G401 (cell line): ENCODE measurements at places on chromosomes 4 and X. TPM values are rescaled to one million over a fixed set of nuclear protein-coding genes. Genes with fewer than 3 reads are reported as not detected.

The CPLX1 gene
- total RNA-seq, result 1.8 and 4.7 TPM in 2 replicates

The ADAM29 gene
- total RNA-seq, result not detected in 2 replicates

- peak; percentile 41 for DNase-seq
These were observed 996.3 kb downstream of the FSTL5 start for GRCh38 chr4:161167539-161167938.

DNA sequence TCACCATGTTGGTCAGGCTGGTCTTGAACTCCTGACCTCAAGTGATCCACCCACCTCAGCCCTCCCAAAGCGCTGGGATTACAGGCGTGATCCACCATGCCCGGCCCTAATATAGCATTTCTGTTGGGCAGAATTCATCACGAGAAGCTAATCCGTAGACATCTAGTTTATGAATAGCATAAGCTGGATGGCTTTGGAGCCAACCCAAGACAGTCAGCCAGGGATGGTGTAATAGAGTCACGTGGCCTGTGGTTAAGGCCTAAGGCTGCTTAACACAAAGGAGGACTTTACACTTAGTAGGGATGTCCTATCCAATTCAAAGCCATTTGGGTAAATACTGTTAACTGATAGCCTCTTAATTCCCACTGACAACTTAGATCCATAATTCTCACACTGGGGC, 173.6 kb downstream of the RAP1GDS1 start:
- no peak for DNase-seq

DNA sequence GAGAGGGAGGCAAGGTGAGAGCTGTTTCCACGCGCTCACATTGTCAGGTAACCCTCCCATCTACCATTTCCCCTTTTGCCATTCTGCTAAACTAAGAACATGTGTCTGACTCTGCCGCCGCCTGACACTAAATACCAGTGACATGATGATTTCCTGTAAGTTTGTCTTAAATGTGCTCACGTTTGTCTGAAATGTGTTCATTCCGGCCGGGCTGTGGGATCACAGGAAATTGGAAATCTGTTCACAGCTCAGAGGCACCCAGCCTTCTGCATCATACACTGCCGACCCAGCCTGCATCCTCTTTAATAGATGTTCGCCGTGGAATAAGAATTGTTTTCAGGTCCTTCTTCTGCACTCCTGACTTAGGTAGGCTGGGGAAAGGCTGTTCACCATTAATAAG, 336.2 kb upstream of the PPARGC1A start:
- DNase-seq, result no peak

DNA sequence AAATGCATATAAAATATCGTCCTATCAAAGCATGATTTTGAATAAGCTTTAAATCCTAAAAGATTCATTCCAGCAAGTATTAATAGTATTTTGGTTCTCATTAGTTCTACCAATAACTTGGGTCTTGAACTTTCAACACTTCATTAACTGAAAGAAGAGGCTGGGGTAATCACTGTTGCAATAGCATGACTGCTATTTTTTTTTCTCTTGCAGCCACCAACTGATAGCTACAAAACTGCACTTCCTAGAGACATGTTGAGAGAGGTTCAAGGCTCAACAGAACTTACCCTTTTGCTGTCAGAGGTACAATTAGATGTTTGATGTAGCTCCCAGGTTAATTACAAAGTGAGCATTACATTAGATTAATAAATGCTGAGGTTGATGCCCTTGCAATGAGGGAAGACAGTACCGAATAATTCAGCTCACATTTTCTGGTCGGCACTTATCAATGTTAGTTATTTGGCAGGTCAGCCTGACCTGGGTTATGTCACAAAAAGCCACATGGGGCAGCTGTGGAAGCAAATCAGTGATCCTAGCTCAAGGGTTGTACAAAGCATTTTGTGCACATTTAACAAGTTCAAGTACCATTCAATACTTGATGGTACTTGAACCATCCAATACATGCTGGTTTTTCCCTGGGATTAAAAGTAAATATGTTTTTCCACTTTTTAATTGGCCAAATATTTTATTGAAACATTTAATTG, 29.9 kb upstream of the TET2 start:
- DNase-seq, result no peak

GRCh38 chrX:112233164-112233563, 150.6 kb upstream of the TRPC5 start:
- DNase-seq, result no peak

DNA sequence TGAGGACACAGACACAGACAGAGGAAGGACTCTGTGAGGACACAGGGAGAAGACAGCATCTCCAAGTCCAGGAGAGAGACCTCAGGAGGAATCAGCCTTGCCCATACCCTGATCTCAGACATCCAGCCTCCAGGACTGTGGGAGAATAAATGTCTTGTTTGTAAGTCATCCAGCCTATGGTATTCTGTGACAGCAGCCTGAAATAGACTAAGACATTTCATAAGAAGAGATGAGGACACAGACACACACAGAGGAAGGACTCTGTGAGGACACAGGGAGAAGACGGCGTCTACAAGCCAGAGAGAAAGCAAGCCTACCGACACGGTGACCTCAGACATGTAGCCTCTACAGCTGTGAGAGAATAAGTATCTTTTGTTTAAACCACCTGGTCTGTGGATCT, 112.1 kb downstream of the DHRSX start:
- DNase-seq, result no peak

The CFAP97 gene
- 11.8 and 25.8 TPM in 2 replicates for total RNA-seq

GRCh38 chrX:47143894-47144625, 442 bp downstream of the NDUFB11 start:
- DNase-seq, result peak; percentile 44

DNA sequence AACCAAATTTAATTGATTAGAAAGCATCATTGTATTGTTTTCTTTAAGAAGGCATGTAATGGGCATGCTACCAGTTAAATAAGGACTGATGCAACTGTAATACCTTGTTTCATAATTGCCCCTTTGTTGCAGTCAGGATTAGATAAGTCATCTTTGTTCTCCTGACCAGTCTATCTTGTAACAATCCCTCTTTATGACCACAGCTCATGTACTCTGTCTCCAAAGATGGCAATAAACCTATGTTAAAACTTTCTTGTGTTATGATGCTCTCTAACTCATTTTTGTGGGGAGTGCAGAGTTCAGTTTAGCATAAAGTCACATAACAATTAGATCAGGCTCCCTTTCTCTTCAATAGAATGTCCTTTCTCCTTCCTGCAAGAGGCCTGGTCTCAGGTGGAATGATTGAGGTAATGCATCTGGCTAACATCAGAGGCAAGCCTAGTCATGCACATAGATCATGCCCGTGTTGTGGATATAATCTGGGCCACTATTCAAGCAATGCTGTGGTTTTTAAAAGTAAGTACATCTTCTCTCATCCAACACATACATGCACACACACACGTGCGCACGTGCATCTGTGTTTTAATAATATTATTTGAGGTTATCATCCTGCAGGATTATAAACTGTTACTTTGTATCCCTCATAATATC, 45.6 kb downstream of the TMEM154 start:
- DNase-seq, result no peak

- DNase-seq, result no peak
These were observed 3.9 kb upstream of the NKX6-1 start for GRCh38 chr4:84502955-84503373.

The AVPR2 gene
- 0.25 TPM in 1 of 2 replicates, not detected in the other for total RNA-seq

- no peak for DNase-seq
These were observed 6.3 kb upstream of the SGMS2 start for GRCh38 chr4:107818301-107818910.

DNA sequence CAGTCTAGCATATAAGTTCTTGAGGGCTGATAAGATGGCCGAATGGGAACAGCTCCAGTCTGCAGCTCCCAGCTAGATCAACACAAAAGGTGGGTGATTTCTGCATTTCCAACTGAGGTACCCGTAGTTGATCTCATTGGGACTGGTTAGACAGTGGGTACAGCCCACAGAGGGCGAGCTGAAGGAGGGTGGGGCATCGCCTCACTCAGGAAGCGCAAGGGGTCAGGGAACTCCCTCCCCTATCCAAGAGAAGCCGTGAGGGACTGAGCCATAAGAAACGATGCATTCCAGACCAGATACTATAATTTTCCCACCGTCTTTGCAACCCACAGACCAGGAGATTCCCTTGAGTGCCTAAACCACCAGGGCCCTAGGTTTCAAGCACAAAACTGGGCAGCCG, 109.0 kb downstream of the RPS6KA6 start:
- DNase-seq, result peak; percentile 1

DNA sequence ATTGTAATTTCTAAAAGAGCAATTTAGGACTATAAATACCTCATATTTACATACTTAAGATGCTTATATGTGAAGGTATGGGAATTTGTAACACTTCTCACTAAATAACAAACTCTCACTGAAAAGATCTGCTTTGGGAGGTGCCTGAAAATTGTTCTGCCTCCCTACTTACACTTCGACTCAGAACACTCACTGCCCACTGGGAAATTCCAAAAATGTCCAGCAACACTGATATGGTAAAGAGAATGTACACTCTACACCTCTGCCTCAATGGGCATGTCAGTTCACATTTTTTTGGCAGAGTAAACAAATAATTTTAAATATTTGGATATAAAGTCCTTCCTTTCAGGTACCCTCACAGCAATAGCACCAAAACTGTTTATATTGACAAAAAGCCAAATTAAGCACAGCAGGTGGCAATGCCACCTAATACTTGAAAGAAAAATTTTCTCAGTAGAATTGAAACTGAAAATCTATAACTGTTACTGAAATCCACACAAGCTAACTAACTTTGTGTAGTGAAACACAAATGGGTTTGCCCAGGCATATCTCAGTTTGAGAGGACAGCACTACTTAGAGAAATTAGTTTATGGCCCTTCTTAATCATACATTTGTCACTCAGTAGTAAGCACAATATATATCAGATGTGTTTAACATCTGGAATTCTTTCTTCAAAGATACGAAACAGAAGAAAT, 67.1 kb downstream of the PRDM5 start:
- DNase-seq, result no peak

- DNase-seq, result no peak
These were observed 10.6 kb upstream of the TLR8 start for GRCh38 chrX:12895866-12896265.

The CXCR3 gene
- total RNA-seq, result not detected in 2 replicates

DNA sequence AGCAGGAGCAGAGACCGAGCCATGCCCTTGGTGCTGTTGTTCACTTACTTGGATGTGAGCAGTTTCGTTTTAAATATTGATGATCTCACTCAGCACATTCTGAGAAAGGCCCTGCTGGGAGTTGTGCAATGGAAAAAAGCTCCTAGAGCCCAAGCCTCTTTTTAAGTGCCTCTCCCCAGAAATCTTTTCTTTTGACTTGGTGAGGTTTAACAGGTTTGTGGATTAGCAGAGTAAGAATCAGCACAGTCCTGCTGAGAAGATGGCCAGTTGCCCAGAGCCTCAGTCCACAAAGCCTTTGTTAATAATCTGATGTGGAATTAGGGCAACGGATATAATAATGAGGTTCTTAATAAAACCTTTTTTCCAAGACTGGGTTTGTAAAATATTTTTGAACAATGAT, 157.5 kb upstream of the ATP6AP2 start:
- DNase-seq, result peak; percentile 51

The ADRA2C gene
- total RNA-seq, result 7.9 and 11.7 TPM in 2 replicates

GRCh38 chrX:2502120-2502667, 1.4 kb upstream of the DHRSX start:
- no peak for DNase-seq

The PPP1R2C gene
- total RNA-seq, result not detected in 2 replicates

The MAOA gene
- 0.18 and 1.1 TPM in 2 replicates for total RNA-seq

GRCh38 chr4:185587427-185588161, 52.3 kb upstream of the PDLIM3 start:
- peak; percentile 96 for DNase-seq

GRCh38 chr4:18508786-18509185, 487.2 kb upstream of the LCORL start:
- DNase-seq, result no peak

The ZNF141 gene
- total RNA-seq, result 10.8 and 21.2 TPM in 2 replicates
